ENCODE measurements at places on chromosomes 4 and X.

- no peak for DNase-seq
These were observed 247.1 kb upstream of the PITX2 start for GRCh38 chr4:110869862-110870572.

GRCh38 chrX:71095033-71095432 lies 618 bp upstream of the FOXO4 start:
- no peak for DNase-seq

DNA sequence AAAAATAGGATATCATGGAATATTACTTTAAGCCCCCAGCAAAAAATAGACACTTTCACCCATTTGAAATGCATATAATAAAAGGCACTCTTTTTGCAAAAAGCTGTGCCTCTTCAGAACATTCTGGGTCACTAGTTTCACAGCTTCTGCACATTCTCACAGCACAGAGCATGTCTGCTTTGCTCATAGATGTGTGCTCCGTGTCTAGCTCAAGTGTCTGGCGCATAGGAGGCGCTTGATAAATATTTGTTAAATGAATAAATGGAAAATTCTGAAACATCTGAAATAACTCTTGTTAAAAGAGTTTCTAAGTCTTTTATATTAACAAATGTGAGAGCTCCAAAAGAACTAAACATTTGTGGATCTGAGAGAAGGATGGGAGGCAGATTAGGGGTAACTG lies 275.2 kb downstream of the PTTG2 start:
- no peak for DNase-seq

GRCh38 chr4:82998898-82999297 lies 11.7 kb downstream of the LIN54 start:
- no peak for DNase-seq

GRCh38 chrX:49704691-49705404 lies 9.1 kb upstream of the PAGE1 start:
- no peak for DNase-seq

- no peak for DNase-seq
These were observed 180.9 kb upstream of the AADAT start for GRCh38 chr4:170270628-170271027.

DNA sequence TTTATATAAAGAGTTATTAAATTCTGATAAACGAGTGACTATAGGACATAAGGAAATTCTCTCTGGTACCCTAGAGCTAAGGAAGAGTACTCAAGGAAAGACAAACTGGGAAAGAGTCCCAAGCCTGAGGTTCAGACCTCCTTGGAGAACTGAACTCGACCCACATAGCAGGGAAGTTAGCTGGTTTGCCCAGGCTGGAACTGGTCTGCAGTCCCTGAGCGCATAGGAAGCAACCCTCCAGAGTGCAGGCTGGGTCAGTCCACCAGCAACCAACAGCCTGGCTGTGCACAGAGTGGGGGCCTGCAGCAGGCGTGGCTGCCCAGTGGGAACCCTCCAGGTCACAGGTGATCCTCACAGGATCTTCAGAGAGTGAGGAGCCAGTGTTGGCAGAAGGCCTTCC lies 114.1 kb downstream of the SOWAHB start:
- no peak for DNase-seq

DNA sequence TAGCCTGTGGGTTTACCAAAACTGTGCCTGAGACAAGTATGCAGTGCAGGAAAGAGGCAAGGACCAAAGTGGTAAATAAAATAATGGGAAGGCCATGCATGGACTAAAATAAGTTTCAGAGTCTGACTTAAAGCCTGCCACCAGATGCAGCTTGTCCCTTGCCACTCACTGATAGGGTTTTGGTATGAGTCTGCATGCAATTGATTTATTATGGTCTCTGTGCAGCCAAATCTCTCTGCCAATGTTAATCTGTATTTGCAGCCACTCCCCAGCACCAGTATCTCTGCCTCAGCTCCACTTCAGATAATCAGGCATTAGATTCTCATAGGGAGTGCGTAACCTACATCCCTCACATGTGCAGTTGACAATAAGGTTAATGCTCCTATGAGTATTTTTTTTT lies 5.5 kb upstream of the FGF2 start:
- DNase-seq, result no peak

- DNase-seq, result no peak
These were observed 94.1 kb downstream of the IL1RAPL2 start for GRCh38 chrX:104660092-104660491.

GRCh38 chr4:25500626-25501316 lies 123.7 kb downstream of the ANAPC4 start:
- DNase-seq, result no peak

DNA sequence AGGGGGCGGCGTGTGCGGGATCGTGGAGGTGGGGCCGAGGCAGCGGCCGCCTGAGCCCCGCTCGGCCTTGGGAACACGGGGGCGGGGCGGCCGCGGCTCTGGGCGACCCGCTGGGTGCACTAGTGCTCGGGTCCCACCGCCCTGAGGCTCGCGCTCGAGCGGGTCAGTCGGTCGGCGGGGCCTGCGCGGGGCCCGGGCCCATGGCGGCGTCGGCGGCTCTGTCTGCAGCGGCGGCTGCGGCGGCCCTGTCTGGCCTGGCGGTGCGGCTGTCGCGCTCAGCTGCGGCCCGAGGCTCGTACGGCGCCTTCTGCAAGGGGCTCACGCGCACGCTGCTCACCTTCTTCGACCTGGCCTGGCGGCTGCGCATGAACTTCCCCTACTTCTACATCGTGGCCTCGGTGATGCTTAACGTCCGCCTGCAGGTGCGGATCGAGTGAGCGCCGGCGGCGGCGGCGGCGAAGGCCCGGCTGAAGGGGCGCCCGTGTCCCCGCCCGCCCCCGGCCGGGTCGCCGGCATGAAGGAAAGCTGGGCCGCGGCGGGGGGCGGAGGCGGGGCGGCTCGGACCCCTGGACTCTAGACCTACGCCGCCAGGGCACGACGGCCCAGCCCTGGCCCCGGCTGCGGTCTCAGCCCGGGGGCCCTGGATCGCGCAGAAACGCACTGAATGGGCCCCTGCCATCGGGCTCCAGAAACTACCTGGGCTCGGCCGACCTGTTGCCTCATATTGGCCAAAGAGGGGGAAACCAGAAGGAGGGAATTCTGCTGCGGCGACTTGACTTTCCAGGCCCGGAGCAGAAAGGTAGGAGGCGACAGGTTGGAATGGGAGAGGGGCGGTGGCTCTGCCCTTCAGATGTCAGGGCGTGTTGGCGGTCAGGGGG lies at the start of gene SMIM10L2A:
SMIM10L2A (plus strand) TSS at position 13 of the 878 bp plus-strand sequence; CDS start at position 201, 188 bp downstream.
- no peak for DNase-seq
